Left kidney (tissue), 8 donors: ENCODE measurements at places on chromosomes 16 and 17.

DNA sequence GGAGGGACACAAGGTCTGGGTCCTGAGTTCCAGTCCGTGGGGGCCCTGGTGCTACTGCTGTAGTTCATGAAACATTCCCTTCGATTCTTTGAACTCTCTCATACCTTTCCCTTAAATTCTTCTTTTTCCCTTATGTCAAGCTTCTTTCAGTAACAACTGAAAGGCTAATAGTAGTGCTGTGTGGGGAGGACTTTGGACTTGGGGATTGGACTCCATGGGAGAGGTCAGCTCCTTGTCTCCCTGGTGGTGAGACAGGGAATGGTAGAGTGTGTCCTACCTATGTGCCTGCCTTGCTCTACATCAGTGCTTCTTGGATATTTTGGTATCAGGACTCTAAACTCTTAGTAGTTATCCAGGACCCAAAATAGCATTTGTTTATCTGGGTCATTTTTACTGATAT is 628.1 kb downstream of the WWOX start:
- DNase-seq = no peak

- DNase-seq = no peak
Measured at GRCh38 chr17:69067274-69068047, 6.7 kb upstream of the ABCA9 start.

DNA sequence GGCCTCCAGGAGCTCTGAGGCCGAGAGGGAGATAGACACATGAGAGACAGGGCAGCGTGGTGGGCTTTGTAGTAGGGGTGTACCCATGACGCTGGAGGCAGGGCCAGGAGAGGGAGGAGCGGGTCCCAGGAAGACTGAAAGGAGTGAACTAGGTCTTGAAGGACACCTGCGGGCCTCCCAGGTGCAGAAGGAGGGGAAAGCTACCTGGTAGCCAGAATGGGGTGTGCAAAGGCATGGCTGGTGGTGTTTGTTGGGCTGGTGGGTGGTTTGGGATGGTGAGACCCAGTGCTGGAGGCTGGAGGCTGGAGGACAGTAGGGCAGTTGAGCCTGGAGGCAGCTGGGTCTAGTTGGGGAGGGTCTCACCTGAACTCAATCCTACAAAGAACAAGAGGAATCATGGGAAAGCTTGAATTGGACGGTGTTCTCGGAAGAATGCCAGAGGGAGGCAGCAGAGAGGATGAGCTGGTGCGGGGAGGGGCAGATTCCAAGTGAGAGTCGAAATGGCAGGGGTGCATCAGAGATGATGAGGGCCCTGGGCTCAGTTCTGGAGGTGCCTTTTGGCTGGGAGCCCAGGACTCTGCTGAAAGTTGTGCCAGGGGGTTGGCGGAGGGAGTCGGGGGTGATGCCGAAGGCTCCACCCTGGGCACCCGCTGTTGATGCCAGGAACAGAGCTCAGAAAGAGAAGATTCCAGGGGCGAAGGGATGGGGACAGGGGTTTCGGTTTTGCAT is 21.2 kb downstream of the C1QTNF1 start:
- no peak for DNase-seq

- no peak for DNase-seq
Measured at GRCh38 chr16:9827062-9827752, 355.0 kb downstream of the GRIN2A start.

- DNase-seq = no peak
Measured at GRCh38 chr17:59155439-59156177, at the start of gene PRR11. Gene PRR11 (plus strand): TSS chr17:59155746. CDS start chr17:59169753, 14,007 bp downstream.

DNA sequence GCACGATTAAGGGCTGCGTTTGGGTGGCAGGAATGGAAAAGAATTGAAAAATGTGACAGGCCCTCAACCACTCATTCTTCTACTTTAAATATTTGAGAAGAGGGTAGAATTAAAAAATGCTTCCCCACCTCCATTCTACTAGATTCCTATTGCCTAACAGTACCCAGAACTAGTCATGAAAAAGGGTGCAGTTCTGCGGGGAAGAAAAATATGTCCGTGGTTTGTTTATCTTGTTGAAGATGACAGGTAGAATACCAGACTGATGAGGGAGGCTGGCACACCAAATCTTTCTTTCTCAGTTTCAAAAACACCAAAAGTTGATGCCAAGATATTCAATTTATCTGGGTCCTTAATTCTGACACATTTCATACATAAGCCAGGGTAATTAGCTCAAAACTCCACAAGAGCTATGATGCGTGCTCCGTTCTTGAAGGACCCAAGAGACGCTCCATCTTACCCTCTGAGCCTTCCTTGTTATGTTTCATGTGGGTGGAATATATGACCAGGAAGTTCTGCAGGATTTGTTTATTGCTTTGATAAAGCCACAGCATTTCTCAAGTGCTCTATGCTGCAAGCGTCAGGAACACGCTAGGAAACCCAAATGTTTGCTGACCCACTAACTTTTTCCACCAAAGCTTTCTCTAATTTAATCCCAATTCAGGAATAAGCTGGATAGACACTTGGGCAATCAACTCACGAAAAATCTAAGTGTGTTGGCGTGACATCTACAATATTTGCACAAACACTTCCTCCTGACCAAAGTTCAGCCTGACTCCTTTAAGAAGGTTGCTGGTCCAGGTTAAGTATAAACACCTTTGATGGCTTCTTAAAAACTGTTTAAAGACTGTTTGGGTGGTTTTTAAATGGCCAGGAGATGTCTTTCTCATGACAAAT is 20.6 kb upstream of the GAN start:
- no peak for DNase-seq

DNA sequence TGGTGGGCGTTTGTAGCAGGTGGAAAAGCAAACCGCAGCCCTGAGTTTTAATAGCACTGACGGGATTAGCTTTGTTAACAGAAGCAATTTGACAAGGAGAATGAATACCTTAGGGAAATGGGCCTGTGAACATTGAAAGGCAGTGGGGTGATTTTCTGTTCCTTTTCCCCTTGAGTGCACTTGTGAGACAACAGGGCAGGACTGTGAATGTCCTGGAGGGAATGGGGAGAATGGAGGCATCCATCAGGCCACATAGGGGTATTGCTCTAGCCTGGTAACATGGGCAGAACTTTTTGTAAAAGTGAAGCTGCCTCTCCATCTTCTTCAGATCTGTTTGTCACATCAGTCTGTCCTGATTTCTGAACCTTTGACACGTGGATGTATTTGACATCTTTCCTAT is 26.2 kb downstream of the USP43 start:
- DNase-seq = no peak

GRCh38 chr17:3972281-3972731 is 8.1 kb upstream of the ATP2A3 start:
- DNase-seq = no peak

DNA sequence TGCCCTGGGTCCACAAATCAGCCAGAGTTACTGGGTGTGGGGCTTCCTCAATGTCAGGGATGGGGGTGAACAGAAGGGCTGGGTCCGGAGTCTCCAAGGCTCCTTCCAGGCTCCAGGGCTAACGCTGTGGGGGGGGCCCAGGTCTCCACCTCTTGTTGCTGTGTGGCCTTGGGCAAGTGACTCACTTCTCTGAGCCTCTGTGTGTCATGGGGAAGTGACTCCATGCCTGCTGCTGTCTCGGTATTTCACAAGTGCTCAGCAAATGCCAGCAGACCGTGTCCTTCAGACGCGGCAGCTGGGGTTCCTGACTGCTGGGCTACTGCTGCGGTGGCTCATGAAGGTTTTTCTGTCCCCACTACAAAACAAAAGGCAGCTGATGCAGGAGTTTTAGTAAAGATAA is 26.6 kb downstream of the JPH3 start:
- DNase-seq = no peak

GRCh38 chr16:50467943-50468748 is 80.0 kb upstream of the NKD1 start:
- peak; percentile 51 for DNase-seq

DNA sequence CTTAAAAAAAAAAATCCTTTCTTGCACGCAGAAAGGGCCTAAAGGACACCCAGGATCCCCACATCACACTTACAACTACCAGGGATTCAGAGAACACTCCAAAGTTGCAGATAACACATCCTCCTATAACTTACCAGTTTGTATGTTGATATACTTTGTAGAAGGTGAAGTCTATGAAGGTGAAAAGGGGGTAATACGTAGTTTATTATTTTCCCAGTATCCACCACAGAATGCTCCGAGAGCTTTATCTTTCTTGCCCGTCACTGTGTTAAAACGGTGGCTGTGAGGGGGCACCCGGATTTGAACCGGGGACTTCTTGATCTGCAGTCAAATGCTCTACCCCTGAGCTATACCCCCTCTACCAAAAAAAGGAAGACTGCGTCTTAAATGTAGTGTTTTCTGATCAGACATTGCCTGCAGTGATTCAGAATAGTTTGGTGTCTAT is 7.9 kb upstream of the RPL23 start:
- DNase-seq = no peak

GRCh38 chr17:14950216-14950615 is 314.9 kb downstream of the PMP22 start:
- no peak for DNase-seq

DNA sequence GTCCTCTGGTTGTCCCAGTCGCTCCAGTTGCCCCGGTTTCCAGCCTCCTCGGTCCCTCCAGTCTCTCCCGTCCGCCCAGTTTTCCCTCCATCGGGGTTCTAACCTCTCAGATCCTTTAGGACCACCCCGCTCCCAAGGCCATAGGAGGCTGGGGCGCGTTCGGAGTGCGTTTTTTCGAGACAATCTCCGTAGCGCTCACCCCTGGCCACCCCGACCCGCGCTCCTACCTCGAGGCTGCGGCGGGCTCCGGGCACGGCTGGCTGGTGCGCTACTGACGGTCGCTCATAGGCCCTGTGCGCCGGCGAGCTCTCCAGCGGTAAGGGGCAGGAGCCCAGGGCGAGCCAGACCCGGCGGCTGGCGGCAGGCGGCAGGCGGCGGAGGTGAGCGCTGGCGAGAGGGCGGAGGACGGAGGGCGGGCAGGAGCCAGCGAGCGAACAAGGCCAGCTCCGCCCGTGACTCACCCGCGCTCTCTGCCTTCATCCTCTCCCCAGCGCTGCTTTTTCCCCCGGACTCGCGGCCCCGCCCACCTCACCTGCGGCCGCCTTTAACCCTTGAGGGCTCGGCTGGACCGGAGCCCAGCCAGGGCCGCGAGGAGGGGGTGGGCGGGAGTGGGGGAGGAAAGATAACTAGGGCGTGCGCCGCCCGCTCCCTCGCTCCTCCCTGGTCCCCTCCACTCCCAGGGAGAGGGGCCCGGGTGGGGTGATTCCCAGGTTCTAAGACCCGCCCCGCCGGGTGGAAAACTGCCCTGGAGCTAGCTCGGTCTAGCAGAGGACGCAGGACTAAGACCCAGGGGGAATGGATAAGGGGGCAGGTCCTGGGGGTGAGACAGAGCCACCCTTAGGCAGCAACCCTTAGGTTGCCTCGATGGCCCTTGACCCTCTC is at the start of gene SP6:
SP6 (minus strand) TSS at position 472 of the 882 bp plus-strand sequence. CDS start 2,734 bp downstream, outside the sequence.
- peak; percentile 62 for DNase-seq

GRCh38 chr16:2341456-2342447 is 1.2 kb upstream of the ABCA3 start:
- no peak for DNase-seq

DNA sequence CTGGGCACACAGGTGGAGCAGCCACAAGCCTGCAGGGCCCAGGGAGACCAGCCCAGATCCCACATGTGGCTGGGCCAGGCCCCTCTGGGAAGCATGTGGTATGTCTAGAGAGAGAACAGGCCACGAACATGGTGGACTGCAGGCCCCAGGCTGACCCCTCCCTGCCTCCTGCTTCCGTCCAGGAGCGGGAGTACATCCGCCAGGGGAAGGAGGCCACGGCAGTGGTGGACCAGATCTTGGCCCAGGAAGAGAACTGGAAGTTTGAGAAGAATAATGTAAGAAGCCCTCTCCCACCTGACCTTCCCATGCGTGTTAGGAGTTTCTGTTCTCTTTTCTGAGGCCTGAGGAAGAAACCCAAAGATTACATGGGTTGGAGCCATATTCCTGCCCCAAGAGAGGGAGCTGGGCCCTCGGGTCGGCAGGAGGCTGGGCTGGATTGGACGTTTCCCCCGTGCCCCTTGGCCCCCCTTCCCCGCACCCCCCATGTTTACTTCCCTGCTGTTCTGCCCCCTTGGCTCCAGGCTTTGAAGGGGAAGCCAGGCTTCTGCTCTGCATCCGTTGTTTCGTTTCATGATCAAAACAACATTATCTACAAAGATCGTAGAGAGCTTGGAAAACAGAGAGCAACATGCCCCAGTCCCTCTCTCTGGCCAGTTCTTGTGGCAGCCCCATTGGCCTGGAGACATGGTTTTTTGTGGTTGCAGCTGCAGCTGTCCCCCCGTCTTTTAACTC is 5.7 kb upstream of the TCAP start:
- DNase-seq = no peak

- no peak for DNase-seq
Measured at GRCh38 chr17:2054512-2055291, at the start of gene HIC1. Gene HIC1 (plus strand): TSS chr17:2055103. CDS start chr17:2056691, 1,588 bp downstream.

- no peak for DNase-seq
Measured at GRCh38 chr17:73690676-73691075, 46.4 kb upstream of the SDK2 start.

GRCh38 chr16:53974484-53975080 is 270.6 kb downstream of the FTO start:
- DNase-seq = no peak

GRCh38 chr16:85491798-85492294 is 121.3 kb upstream of the GSE1 start:
- DNase-seq = no peak

DNA sequence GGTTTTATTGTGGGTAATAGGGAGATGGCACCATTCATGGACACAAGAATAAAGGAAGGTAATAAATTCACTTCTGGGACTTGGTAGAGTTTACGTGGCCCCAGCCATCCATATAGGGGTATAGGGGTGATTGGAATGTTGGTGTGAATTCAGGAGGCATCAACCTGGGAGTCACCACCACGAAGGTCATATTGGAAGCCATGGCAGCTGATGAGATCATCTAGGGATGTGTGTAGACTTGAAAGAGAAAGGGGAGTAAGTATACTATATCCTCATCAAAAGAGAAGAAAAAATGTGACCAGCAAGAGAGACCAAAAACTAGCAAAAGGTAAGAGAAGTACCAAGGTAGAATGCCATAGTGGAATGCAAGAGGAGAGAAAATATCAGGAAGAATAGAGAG is 26.6 kb upstream of the GINS3 start:
- no peak for DNase-seq

DNA sequence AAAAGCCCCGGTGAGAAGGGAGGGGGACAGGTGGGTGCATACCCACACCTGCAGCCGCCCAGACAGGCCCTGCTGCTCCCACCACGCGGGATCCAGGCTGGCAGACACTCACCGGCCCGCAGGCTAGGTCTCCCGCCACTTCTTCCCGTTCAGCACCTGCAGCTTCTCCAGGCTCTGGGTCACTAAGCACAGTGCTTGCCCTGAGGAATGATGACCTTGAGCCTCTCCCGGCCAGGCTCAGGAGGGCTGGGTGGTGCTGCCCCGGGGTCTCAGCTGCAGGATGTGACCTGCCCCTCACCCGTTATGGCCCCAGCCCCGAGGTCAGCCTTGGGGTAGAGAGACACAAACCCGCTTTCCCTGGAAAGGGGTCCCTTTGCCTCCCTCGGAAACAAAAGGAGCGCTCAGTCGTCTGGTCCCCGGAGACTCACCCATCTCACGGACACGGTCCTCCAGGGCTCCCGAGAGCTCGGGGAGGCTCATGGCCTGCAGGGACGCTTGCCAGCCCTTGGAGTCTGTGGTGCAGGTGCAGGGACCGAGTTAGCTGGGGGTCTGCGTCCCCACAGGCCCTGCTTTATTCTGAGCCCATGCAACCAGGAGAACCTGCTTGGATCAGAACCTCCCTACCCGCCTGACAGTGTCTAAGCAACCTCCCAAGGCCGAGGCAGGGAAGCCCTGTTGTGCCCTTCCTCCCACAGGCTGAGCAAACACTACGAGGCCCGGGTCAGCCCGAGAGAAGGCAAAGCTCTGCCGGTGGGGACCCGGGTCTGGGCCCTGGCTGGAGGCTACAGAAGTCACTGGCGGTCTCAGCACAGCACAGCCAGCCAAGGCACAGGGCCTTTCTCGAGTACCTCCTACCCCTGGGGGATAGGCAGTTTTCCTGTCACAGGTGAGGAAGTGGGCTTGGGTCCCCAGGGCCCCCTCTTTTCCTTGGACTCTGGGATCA is 3.8 kb downstream of the NUDT16L1 start:
- DNase-seq = no peak
